NCI-H345 (cell line): ENCODE measurements at places on chromosomes 7 and 10.

DNA sequence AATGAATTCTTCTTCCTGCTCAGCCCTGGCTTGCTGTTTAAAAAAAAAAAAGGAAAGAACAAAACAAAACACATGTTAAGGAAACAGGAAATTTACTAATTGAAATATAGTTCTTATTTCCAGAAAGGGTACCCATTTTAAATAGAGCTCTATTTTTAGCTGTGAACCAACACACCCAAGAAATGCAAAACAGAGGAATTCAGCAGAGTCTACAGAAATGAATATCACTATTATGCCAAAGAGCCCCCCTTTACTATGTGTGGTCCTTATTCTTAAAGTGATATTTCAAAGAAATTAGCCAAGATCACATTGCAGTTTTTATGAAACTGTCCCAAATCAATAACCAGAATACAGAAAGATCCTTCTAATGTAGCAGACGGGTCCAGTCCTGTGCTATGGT lies 53.7 kb downstream of the CCDC6 start:
- DNase-seq = no peak

- no peak for DNase-seq
Observed at GRCh38 chr10:13349463-13350274, 1.6 kb upstream of the SEPHS1 start.

GRCh38 chr7:142874837-142875236 lies 10.7 kb downstream of the TRPV6 start:
- no peak for DNase-seq

- DNase-seq = no peak
Observed at GRCh38 chr10:96276831-96277230, 5.5 kb upstream of the BLNK start.

DNA sequence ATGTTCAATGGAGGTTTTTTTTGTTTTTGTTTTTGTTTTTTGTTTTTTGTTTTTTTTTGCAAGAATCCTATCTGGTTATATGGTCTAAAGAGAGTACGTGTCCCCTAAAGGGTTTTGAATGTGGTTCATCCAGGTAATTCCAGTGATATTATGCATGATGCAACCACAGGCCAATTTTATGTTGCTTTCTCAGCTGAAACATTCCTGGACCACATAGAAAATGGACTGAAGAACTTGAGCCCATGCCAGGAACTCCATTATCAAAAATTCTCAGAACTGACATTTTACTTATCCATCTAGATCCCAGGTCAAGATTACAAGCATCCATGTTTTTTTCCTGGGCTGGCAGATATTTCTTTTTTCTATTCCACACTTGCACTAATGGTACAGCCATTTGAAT lies 11.5 kb upstream of the MINDY3 start:
- DNase-seq = no peak
